ENCODE measurements at places on chromosomes 13 and 19.

DNA sequence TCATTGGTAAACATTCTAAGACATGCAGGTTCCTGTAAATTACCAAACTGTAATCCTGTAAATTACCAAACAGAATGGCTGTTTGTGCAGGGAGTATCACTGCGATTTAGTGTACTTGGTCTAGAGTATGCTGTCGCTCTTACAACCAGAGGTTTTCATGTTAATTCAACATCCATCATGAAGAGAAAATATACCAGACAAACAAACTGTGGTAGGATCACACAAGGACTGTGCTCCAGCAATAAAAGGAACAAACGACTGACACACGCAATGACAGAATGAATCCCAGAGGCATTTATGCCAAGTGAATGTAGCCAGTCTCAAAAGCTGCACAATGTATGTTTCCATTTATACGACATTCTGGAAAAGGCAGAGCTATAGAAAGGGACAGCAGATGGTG lies 31.2 kb downstream of the RFX2 start:
- DNase-seq = no peak

DNA sequence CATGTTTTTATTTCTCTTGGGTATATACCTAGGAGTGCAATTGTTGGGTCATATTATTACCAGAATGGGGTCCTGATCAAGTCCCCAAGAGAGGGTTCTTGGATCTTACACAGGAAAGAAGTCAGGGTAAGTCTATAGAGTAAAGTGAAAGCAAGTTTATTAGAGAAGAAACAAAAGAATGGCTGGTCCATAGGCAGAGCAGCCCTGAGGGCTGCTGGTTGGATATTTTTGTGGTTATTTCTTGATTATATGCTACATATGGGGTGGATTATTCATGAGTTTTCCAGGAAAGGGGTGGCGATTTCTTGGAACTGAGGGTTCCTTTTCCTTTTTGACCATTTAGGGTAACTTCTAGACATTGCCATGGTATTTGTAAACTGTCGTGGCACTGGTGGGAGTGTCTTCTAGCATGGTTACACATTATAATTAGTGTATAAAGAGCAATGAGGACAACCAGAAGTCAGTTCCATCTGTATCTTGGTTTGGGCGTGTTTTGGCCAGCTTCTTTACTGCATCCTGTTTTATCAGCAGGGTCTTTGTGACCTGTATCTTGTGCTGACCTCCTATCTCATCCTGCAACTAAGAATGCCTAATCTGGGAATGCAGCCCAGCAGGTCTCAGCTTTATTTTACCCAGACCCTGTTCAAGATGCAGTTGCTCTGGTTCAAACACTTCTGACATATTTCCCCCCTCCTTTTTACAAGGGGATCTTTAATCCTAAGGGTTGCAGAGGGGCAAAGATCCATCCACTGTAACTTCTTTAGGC lies 41.1 kb downstream of the CEACAM1 start:
- no peak for DNase-seq

- DNase-seq = no peak
Measured at GRCh38 chr13:46926916-46927590, 30.2 kb upstream of the HTR2A start.

DNA sequence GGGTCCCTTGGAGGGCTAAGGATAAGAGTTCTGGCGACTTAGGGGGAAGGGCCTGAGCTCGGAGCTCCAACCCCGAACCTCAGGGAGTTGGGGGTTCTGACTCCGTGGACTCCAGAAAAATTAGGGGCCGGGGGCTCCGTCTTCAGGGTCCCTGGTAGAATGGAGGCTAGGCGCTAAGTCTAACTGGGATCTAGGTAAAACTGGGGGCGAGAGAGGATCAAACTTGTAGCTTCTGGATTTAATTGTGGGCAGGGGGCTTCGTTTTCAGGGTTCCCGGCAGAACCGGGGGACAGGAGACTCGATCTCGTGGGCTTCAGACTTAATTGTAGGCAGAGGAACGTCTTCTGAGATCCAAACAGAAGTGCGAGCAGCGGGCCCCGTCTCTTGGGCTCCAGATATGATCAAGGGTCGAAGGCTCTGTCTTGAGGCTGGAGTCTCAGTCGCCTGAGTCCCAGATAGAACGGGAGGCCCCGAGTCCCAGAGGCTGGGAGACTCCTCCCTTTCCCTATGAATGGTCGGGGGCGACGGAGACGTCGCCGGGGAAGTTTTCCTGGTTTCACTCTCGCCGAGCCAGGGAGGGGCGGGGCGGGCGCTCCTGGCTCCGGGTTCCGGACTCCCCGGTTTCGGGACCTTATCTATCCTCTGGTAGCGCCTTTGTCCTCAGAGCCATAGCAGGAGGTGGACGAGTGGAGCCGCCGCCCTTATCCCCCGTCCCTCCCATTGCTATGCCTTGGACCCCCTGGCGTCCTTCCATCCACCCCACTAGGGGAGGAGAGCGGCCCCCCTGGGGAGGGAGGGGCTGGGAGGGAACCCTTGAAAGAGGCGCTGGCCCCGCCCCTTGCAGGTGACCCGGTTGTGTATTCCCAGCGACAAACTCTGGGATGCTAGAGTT lies 1.3 kb downstream of the NECTIN2 start:
- no peak for DNase-seq

GRCh38 chr13:28579322-28579721 lies 79.6 kb upstream of the POMP start:
- no peak for DNase-seq

DNA sequence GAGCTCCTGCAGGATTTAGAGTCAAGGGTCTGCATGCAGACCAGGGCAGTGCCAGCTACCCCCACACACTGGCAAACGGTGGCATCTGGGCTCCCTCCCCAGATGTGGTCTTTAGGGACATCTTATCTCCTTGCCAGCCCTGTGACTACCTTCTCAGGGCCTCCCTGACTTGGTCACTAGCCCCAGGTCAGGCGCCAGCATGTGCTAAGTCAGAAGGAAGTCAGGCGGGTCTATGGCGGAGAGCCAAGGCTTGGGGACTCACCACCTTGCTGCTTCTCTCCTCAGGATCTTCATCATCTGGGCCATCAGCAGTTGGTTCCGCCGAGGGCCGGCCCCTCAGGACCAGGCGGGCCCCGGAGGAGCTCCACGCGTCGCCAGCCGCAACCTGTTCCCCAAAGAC lies 17.6 kb downstream of the CLPTM1 start:
- no peak for DNase-seq

Measured in NCI-H1417 treated with DMSO at 0.1 percent for 48 hours (cell line).